Pulmonary artery endothelial cell (primary cell): ENCODE measurements at places on chromosomes 7 and 10. TPM values are rescaled to one million over a fixed set of nuclear protein-coding genes. Genes with fewer than 3 reads are reported as not detected.

The CACNB2 gene
- not detected in 2 replicates for total RNA-seq

The HOXA3 gene
- 0.53 and 0.66 TPM in 2 replicates for total RNA-seq

The CUBN gene
- 1.4 and 2.0 TPM in 2 replicates for total RNA-seq

The TACR2 gene
- total RNA-seq, result 0.07 TPM in 2 replicates

The GRID1 gene
- not detected in 2 replicates for total RNA-seq

The SPOCK2 gene
- total RNA-seq, result 0.18 and 0.20 TPM in 2 replicates

The SPDYE1 gene
- total RNA-seq, result not detected in 2 replicates

The PON2 gene
- total RNA-seq, result 72.6 and 74.5 TPM in 2 replicates

The ZNF503 gene
- 0.71 and 1.3 TPM in 2 replicates for total RNA-seq

The CYP3A7 gene
- total RNA-seq, result not detected in 2 replicates

The DNAJC12 gene
- 0.13 and 0.39 TPM in 2 replicates for total RNA-seq

The FAM221A gene
- total RNA-seq, result 5.3 and 8.4 TPM in 2 replicates

The ZNF277 gene
- 32.3 and 45.1 TPM in 2 replicates for total RNA-seq

The DRGX gene
- total RNA-seq, result not detected in 2 replicates

The HPS1 gene
- 27.1 and 28.8 TPM in 2 replicates for total RNA-seq
